ENCODE measurements at places on chromosomes 5 and 9. TPM values are rescaled to one million over a fixed set of nuclear protein-coding genes. Genes with fewer than 3 reads are reported as not detected.

The TNFSF15 gene
- not detected for total RNA-seq

The PTPN3 gene
- 3.1 TPM for total RNA-seq

The PCDHA6 gene
- 0.38 TPM for total RNA-seq

The PCAT7 gene
- not detected for total RNA-seq

The FBP2 gene
- not detected for total RNA-seq

The PCDHA9 gene
- under 0.01 TPM for total RNA-seq

The TICAM2 gene
- total RNA-seq, result 4.2 TPM

The ANXA2R gene
- total RNA-seq, result 1.3 TPM

The FAM78A gene
- 2.6 TPM for total RNA-seq

The DAB2IP gene
- 38.5 TPM for total RNA-seq

The SHOC1 gene
- not detected for total RNA-seq

The EPB41L4B gene
- total RNA-seq, result 69.6 TPM
